LNCaP clone FGC (cell line): ENCODE measurements at places on chromosomes 4 and X.

DNA sequence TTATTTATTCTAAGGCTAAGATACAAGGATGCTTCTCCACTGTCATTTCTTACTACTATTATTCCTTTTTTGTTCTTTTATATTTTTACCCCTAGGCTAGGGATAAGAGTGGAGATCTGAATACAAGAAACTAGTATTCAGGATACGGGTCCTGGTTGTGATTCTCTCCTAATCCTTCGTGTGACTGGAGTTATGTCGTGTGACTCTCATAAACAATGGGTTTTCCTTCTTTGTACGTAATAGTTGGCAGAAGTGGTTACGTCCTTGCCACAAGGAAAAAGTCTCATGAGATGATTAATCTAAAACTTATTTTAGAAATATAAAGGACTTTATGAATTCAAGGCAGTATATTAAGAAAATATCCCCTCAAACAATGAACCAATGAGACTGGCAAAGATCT lies 497.2 kb upstream of the FAM241A start:
- DNase-seq, result no peak

GRCh38 chr4:23747281-23747735 lies 142.5 kb downstream of the PPARGC1A start:
- no peak for DNase-seq

GRCh38 chr4:3442959-3443749 lies 1.4 kb downstream of the HGFAC start:
- DNase-seq, result no peak

DNA sequence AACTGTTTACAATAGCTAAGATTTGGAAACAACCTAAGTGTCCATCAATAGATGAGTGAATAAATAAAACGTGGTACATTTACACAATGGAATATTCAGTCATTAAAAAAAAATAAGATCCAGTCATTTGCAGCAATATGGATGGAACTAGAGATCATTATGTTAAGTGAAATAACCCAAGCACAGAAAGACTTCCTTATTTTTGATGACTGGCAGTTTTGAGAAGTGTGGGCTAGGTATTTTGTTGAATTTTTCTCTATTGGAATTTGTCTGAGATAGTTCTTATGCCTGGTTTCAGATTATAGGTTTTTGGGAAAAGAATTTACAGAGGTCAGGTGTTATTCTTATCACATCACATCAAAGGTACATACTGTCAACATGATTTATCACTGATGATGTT lies 293.8 kb upstream of the ARSJ start:
- DNase-seq, result no peak

DNA sequence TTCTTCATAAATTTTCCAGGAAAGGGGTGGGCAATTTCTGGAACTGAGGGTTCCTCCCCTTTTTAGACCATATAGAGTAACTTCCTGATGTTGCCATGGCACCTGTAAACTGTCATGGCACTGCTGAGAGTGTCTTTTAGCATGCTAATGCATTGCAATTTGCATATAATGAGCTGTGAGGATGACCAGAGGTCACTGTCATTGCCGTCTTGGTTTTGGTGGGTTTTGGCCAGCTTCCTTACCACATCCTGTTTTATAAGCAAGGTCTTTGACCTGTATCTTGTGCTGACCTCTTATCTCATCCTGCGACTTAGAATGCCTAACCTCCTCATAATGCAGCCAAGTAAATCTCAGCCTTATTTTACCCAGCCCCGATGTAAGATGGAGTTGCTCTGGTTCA lies 577.8 kb downstream of the NLGN4X start:
- no peak for DNase-seq

DNA sequence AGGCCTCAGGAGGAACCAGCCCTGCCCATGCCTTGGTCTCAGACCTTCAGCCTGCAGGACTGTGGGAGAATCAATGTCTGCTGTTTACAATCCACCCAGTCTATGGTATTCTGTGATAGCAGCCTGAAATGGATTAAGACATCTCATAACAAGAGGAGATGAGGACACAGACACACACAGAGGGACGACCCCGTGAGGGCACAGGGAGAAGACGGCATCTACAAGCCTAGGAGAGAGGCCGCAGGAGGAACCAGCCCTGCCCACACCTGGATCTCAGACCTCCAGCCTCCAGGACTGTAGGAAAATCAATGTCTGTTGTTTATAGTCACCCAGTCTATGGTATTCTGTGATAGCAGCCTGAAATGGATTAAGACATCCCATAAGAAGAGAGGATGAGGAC lies 3.3 kb downstream of the SLC25A6 start:
- DNase-seq, result no peak

- no peak for DNase-seq
Measured at GRCh38 chr4:159252491-159252890, 149.6 kb downstream of the RAPGEF2 start.

DNA sequence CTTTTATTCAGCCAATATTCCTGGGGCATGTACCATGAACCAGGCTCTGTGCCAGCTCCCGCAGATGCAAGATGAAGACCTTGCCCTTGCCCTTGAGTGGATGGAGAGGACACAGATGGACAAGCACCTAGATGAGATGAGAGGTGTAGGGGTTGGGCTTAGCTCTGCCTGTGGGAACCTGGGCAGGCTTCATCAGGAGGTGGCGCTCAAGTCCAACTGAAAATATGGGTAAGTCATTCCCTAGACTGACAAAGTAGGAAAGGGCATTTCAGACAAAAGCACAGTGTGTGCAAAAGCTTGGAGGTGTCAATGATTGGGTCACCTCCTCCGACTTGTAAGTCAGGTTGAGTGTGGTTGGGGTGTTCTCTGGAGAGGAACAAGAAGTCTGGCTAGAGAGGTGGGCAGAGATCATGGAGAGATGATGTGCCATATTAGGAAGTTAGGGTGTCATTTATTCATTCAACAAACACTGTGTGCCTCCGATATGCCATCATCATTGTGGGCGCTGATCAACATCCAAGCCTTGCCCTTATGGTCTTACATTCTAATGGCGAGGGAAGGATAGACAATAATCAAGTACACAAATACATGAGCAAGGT lies 64.6 kb downstream of the ANAPC4 start:
- DNase-seq, result peak; percentile 31

- DNase-seq, result no peak
Measured at GRCh38 chrX:24498181-24498580, 33.1 kb downstream of the PDK3 start.

- DNase-seq, result no peak
Measured at GRCh38 chr4:161148051-161148450, 1015.7 kb downstream of the FSTL5 start.

DNA sequence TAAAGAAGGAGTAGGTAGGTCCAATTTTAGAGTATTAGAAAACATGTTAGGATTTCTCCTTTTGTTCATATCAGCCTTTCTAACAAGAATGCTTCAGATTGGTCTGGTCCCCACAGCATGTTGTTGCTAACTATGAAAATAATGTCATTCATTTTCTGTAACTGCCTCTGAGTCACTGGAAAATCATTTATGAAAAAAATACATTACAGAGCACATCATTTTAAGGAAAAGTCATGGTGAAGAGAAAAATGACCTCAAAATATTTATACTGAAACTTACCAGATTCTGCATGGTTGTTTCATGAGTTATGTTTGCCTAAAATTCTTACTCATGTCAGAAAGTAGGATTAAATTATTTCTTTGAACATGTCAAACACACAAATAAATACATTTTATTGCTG lies 35.2 kb downstream of the DTHD1 start:
- DNase-seq, result no peak

GRCh38 chr4:70997036-70997435 lies 3.6 kb downstream of the DCK start:
- no peak for DNase-seq

DNA sequence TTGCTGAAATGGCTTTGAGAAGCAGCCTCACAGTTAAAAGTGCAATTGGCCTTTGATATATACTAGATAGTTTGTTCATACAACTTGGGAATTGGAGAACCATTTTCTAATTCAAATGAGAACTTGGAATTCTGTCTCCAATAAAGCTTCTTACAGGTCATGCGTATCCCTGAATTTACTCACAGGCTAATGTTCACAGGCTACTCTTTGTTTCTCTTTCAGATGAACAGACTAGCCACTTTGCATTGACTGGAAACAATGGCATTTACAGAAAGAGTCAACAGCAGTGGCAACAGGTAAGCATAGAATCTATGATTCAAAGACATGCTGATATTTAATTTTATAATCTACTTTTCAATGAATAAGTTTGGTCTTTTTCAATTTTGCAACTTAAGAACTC lies 13.5 kb downstream of the AFF1 start:
- no peak for DNase-seq

GRCh38 chr4:162853788-162854187 lies 312.9 kb downstream of the NAF1 start:
- DNase-seq, result no peak

DNA sequence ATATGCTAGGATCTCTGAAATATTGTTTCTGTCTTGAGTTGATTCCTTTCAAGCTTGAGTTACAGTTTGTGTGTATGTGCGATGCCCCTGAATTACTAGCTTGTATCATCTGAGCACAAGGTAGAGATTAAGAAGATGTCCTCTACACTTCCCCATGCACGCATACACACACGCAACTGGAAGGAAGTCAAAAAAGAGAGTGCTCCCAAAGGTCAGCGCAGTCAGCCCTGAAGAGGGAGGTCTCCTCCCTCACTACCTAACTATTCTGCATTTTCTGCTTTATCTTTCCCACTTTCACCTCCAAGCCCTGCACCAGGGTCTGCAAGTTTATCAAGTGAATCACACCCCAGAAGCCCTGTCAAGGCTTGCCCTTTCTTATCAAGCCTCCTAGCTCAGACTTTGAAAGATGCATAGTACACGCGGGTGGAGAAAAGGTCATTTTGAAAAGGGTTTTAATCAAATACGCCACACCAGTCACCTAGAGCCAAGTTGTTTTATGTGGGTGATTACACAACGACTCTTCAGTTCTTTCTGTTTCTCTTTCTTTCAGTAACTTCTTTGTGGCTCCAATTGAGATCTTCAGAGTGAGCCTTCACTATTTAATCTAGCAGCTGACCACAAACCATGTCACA lies 127.7 kb downstream of the ASB9 start:
- DNase-seq, result no peak

DNA sequence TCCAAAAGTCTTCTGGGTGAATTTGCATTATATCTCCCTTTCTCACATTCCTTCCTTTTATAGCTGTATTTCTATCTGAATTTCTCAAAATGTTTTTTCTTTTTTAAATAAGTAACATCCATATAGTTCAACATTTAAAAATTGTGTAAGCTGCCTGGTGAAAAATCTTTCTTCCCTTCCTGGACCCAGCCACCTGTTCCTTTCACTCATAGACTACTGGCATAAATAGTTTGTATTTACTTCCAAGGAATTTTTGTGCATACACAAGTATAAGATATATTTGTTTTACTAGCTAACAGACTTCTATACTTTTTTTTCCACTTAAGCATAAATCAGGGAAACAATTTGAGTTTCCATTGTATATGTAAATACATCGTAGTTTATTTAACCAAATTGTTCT lies 35.7 kb downstream of the PACRGL start:
- DNase-seq, result no peak

GRCh38 chrX:69028006-69028760 lies 137.1 kb downstream of the PJA1 start:
- no peak for DNase-seq

- no peak for DNase-seq
Measured at GRCh38 chr4:87974856-87975462, 555 bp upstream of the SPP1 start.

- no peak for DNase-seq
Measured at GRCh38 chr4:16120720-16121119, 36.9 kb upstream of the PROM1 start.

- DNase-seq, result no peak
Measured at GRCh38 chr4:129604632-129605255, 508.8 kb downstream of the C4orf33 start.

DNA sequence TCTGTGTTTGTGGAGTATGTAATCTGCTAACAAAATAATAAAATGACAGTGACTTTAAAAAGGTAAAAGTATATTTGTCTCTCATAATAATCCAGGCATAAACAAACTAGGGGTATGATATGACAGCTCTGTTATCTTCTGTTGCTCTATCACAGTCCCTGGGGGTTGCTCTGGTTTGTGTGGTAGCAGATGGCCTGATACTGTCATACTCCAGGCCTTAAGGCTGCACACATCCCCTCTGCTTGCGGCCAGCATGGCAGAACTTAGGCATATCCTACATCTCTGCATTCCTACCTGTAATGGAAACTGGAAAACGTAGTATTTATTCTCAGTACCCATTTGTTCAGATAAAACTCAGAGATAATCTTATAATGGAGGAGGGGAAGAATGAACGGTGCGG lies 117.9 kb upstream of the HAND2 start:
- DNase-seq, result no peak

GRCh38 chr4:86512631-86513030 lies 81.5 kb upstream of the PTPN13 start:
- no peak for DNase-seq

DNA sequence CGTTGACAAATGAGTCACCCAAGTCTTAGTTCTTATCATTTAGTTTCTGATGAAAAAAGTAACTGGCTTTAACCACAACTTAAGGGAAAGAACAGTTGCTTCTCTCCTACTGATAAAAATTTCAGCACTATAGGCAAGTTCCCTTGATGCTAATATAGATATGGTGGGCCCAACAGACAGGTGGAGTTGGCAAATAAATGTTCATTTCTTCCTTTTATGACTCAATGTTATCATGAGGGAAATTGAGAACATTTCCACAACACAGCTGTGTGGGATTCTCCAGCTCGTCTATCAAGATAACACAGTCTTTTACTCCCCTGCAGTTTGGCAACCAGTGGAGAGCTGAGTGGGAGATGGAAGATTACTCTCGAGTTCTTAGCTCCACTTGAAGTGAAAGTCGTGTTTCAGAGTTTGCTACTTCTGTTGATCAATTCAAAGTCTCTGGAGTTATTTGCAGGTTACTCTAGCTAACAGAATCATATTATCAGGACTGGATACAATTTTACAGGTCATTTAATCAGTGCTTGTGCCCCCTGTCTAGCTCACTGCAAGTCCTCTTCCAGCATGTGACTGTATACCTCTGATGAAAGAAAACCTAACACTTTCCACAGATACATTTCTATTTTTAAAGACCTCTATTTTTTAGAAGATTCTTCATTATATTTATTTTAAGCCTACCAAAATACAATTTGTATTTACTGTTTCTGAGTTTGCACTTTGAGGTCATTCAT lies 270.6 kb upstream of the GK2 start:
- no peak for DNase-seq

DNA sequence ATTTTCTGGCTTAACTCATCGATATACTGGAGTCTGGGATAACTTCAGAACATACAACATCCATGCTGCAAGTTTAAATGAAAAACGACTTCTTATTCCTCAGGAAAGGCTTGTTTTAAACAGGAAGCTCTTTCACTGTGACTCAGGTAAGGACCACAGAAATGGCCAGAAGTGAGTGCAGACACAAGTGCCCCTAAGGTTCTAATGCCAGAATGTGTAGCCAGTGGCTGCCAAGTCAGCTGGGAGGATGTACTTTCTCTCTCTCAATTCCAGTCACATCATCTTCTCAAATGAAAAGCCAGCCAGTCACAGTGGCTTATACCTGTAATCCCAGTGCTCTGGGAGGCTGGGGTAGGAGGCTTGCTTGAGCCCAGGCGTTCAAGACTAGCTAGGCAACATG lies 144.6 kb downstream of the SH3KBP1 start:
- DNase-seq, result no peak

- no peak for DNase-seq
Measured at GRCh38 chrX:24037729-24038128, 10.7 kb upstream of the KLHL15 start.
